ENCODE measurements at places on chromosomes 6 and 20.

- no peak for DNase-seq
Measured at GRCh38 chr6:108687921-108688320, 127.2 kb downstream of the FOXO3 start.

- DNase-seq: no peak
Measured at GRCh38 chr6:90278129-90278528, 18.5 kb downstream of the BACH2 start.

DNA sequence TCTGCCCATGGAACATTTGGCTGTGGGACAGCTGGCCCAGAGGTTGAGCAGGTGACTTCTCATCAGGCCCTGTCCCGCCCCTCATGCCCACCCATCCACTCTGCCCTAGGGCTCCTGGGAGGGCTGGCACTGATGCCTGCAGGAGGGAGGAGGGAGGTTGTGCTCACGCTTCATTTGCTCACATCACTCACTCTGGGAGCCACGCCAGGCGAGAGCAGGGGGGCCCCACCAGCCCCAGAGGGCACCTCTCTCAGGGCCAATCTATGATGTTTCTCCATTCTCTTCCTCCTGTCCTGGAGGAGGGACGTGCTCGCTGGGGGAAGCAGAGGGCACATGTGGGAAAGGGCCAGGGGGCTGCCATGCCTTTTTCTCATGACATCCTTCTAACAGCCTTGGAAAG, 10.9 kb upstream of the GLP1R start:
- DNase-seq: no peak

- peak; percentile 14 for DNase-seq
Measured at GRCh38 chr6:151716526-151716932, 91.0 kb upstream of the ESR1 start.

GRCh38 chr6:161415302-161415855, 141.5 kb upstream of the AGPAT4 start:
- DNase-seq: no peak

DNA sequence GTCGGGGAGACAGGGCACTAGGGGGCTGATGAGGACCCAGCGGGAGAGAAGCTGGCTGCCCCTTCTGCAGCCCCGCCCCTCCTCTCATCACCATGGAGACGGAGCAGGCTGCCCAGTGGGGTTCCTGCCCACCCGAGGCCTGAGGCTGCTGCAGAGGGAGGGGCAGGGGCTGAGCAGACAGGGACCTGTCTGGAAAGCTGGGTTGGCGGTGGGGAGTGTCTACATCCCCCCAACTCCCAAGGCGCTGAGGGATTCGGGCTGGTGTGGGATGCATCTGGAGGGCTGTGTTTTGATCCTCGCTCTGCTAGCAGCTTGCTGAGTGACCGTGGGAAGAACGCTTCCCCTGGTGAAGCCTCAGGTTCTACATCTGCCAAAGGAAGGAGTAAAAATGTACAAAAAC, 1.2 kb upstream of the BPI start:
- no peak for DNase-seq

GRCh38 chr20:63432577-63433325, 39.7 kb downstream of the KCNQ2 start:
- DNase-seq: peak; percentile 41

GRCh38 chr6:66865771-66866170, 1158.7 kb upstream of the EYS start:
- DNase-seq: peak; percentile 4

All from ELR (cell line).